ENCODE measurements at places on chromosomes 3 and 15.

- no peak for DNase-seq
Observed at GRCh38 chr3:66270288-66270687, 49.5 kb downstream of the SLC25A26 start.

- no peak for DNase-seq
Observed at GRCh38 chr3:37693511-37694283, 168.0 kb upstream of the CTDSPL start.

- no peak for DNase-seq
Observed at GRCh38 chr3:169245631-169246030, 417.9 kb downstream of the MECOM start.

DNA sequence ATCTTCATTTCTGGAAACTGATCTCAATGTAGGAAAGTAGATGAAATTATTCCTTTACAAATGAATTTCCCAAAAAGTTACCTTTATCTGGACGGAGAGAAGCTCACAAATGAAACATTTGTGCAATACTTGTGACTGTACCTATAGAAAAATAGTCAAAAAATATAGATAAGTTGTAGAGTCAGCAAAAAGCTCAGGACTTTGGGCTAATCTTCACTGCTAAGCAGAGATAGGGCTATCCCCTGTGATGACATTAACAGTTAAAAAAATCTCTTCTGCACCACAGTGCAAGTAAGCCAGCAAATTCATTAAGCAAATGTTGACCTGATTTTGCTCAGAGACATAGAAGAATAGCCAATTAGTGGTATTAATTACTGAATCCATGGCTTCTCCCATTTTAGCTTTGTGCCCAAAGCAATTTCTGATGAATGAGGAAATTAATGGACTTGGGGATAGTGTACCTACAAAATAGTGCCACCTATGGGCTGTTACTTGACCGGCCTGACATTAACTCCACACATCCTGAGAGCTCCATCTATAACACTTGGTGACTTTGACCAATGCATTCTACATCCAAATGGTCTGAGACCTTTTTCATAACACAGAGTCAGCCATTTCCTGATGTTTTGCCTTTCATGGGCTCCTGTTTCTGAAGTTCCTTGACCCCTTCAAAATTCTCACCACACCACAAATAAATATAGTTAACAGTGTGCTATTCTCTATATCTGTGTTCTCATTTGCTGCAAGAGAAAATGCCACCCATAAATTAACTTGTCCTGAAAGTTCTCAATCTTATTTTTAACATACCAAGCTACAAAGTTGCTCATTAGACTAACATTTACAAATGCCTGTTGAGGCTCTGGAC lies 105.0 kb downstream of the SSR3 start:
- DNase-seq, result no peak

- DNase-seq, result no peak
Observed at GRCh38 chr15:40105517-40106202, 3.0 kb downstream of the BMF start.

- no peak for DNase-seq
Observed at GRCh38 chr15:61841466-61841865, 218.8 kb downstream of the VPS13C start.

GRCh38 chr3:131458653-131459052 lies 44.1 kb downstream of the MRPL3 start:
- DNase-seq, result no peak

DNA sequence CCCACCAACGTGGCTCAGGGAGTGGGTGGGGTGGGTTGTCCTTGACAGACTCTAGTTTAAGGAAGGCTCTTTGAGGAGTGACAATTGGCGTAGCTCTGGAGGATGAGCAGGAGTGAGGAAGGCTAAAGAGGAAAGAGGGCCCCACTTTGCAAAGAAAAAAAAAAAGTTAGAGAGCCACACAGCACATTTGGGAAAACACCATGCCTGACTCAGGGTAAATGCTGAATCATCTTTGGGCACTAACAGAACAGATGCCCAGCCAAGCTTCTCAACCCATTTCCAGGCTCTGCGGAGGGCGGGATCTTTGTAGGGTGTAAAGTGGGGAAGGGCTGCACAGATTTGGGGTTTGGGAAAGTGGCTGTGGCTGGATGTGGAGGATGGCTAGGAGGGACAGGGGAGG lies 179.1 kb upstream of the RGMA start:
- no peak for DNase-seq

DNA sequence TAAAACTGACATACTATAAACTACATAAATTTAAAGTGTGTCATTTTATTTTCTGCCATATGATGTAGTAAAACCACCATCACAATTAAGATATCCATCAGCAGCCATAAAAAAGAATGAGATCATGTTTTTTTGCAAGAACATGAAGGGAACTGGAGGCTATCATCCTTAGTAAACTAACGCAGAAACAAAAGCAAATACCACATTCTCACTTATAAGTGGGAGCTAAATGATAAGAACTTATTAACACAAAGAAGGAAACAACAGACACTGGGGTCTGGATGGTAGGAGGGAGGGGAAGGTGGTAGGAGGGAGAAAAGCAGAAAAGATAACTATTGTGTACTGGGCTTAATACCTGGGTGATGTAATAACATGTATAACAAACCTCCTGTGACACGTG lies 24.6 kb downstream of the CCDC14 start:
- no peak for DNase-seq

GRCh38 chr15:47265686-47266085 lies 451.6 kb upstream of the SEMA6D start:
- DNase-seq, result no peak

DNA sequence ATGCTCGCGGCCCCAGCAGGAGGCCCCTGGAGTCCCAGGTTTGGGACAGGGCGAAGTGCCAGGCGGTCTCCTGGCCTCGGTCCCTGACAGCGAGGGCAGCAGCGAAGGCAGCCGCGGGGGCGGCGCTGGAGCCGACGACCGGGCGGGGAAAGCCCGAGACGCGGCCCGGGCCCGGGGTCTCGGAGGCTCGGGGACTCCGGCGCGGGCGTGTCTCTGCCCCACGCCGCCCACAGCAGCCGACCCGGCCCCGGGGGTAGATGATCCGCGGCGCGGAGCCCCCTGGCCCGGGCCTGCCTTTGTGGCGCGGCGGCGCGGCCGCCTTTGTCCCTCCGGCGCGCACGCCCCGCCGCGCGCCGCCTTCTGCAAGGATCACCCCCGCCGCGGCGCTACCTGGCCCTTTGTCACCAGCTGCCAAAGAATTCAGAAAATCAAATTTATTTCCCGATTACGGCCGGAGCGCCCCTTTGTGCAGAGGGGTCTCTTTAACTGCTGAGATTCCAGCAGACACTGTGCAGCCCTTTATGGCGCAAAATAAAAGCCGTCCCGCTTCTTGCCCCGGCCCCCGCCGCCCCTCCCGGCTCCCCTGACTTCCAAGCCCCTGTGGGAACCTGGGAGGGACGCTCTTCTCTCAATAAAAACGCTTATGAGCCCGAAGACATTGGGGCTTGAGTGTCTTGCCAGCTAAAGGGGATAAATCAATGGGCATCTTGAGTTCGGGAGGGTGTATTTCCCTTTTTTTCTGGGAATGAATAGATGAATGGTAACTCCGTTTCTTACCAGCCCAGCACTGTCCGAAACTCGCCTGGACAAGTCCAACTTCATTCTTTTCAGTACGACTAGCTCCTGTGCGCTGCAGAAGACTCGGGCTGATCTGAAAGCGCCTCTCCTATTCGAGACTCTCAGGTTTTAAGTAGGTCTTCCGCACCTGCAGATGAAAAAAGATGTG lies 68.4 kb downstream of the HES1 start:
- no peak for DNase-seq
